Hindlimb muscle (tissue), 1 donor: ENCODE measurements at places on chromosomes 6 and 20. TPM values are rescaled to one million over a fixed set of nuclear protein-coding genes. Genes with fewer than 3 reads are reported as not detected.
A peak's percentile ranks its signal among the peaks of the same experiment; 100 is the strongest.

GRCh38 chr6:119484598-119484997, 135.0 kb upstream of the MAN1A1 start:
- DNase-seq, result no peak

Gene POU5F1
- 0.85 TPM for polyA plus RNA-seq

Gene CPXM1
- 46.8 TPM for polyA plus RNA-seq

GRCh38 chr20:57947421-57948179, 237.8 kb upstream of the PMEPA1 start:
- DNase-seq, result peak; percentile 78

DNA sequence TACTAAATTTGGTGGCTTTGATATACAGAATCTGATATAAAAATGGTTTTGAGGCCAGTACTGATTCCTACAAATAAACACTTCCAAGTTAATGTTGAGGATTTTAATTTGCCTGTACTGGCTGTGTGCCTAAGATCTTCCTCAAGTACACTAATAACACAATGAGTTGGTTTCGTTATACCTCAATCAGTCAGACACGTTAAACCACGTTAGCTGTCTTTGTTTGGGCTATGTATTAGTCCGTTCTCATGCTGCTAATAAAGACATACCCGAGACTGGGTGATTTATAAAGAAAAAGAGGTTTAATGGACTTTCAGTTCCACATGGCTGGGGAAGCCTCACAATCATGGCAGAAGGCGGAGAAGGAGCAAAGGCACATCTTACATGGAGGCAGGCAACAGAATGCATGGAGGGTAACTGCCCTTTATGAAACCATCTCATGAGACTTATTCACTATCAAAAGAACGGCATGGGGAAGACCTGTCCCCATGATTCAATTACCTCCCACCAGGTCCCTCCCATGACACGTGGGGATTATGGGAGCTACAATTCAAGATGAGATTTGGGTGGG, 46.2 kb downstream of the NT5E start:
- no peak for DNase-seq

DNA sequence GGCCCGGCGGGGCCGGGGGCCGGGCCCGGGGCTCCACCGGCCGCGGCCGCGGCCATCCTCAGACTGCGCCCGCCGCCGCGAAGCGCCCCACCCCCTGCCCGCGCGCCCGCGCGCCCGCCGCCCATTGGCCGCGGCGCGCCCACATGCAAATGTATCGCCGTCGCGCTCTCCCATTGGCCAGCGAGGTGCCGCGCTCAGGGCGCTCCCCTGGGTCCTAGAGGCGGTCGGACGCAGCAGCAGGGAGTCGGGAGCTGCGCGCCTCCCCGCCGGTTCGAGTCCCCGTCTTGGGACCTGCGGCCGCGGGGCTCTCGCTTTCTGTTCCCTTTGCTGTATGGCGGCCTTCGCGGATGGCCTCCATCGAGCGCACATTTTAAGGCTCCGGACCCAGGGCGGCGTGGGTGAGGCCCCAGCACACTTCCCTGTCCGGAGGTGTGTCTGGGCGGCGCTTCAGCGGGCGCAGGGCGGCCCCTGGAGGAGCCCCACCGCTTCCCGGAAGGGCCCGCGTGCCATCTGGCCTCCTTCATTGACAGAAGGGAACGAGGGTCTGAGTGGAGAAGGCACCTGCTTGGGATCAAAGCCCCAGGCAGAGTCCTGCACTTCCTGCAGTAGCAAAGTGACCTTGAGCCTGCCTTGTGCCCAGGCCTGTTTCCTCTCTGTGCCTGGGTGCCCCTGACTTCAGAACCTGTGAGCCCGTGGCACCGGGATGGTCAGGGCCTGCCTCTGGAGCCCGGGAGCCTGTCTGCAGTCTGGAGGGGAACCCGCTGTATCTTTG, at the start of gene CABLES2:
Gene CABLES2, minus strand, starts transcription at position 65 of the 772 bp plus-strand sequence. Its CDS starts 9 bp downstream, at position 56.
- DNase-seq, result peak; percentile 96

- no peak for DNase-seq
Observed at GRCh38 chr20:20073801-20074371, 21.6 kb downstream of the CFAP61 start.
